Activated naive CD4-positive, alpha-beta T cell (primary cell): ENCODE measurements at places on chromosomes 1 and 21.

DNA sequence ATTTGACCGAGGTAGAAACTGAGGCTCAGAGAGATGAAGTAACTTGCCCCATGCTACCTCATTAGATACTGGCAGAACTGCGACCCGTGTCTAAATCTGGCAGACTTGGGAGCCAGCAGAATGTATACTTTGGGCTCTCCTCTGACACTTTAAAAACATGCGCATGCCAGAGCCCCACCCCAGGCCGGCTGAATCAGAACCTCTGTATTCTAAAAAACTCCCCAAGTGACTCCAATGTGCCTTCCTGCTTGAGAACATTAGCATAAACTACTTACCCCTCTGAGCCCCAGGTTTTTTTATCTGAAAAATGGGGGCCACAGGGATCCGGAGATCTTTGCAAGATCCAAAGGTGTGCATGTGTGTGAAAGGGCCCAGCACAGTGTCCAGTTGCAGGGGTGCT, 344.7 kb upstream of the USP24 start:
- DNase-seq, result no peak

DNA sequence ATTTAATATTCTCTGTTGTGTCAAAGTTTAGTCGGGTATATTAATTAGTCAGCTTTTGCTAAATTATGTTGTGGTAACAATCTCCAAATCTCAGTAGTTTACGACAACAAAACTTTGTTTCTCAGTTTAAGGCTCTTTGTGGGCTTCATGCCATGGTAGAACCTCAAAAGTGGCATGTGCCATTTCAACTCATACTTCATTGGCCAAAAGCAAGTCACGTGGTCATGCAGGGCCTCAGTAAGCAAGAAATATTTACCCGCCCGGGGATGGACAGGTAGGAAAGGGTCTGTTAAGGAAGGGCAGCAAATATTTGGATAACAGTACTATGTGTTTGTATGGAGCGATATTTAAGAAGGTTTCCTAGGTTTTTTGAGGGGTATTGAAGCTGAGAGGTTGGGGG, 38.6 kb downstream of the ITSN1 start:
- DNase-seq, result no peak

- no peak for DNase-seq
These were observed 44.9 kb upstream of the HIVEP3 start for GRCh38 chr1:41963636-41964035.

- no peak for DNase-seq
These were observed 47.4 kb upstream of the ENAH start for GRCh38 chr1:225700164-225700821.

DNA sequence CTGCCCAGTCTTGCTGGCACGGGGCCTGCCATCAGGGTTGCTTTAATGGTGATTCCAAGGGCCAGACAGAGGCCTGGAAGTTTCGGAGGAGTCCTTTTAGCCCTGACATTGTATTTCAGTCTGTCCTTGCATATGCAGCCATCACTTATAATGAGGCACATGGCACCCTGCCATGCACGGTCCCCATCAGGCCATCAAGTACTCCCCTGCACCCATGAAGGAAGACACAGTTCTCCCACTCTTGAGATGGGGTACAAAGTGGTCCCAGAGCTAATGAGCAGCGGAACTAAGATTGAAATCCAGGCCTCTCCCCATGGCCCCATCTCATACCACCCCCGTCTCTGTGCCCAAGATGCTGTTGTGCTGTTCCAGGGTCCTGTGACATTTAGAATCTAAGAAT, 596.6 kb downstream of the PTPRU start:
- DNase-seq, result no peak

DNA sequence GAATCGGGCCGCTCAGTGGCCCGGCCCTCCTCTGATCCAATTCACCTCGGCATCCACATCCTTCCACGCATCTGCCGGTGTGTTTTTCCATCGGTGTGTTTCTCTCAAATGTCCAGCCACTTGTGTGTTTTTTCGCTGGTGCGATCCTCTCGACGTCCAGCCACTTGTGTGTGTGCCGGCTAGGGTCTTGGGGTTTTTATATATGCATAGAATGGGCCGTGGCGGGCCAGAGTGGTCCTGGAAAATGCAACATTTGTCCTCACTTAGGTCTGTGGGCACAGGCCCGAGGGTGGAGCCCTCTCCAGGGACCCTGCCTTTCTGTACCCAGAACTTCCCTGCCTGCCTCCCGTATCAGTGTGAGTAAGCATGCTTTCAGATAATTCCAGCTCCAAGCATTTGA, 1106.4 kb downstream of the AMY1C start:
- DNase-seq, result no peak

- DNase-seq, result no peak
These were observed 34.1 kb downstream of the KIAA1614 start for GRCh38 chr1:180946541-180947498.

GRCh38 chr1:119112791-119113190, 27.7 kb downstream of the WARS2 start:
- DNase-seq, result no peak

DNA sequence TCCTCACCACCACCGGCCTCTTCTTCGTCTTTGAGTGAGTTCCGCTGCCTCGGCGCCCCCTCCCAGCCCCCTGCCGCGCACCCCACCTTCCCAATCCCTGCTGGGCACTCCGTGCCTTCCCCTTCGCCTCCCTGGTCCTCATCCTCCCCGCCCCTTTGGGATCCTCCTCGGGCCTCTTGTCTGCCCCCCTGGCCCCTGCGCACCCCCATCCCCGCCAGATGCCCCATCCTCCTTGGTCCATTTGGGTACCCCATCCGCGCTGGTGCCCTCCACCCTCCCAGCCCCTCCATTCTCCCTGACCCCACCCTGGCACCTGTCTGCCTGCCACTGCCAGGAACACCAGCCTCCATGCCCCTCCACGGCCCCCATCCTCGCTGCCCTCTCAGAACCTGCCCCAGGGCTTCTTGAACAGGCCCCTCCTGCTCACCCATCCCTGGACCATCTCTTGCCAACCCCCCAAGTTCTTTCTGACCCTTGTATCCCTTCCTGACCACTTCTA, 667 bp downstream of the ZDHHC18 start:
- no peak for DNase-seq

DNA sequence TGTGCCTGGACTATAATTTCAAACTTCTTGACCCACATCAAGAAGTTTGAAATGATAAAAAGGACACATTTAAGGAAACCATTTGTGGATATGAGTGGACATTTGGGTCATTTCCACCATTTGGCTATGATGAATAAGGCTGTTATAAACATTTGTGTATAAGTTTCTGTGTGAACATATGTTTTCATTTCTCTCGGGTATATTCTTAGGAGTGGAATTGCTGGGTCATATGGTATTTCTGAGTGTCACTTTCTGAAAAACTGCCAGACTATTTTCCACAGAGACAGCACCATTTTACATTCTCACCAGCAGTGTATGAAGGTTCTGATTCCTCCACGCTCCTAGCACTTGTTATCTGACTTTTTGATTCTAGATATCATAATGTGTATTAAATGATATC, 50.8 kb downstream of the GPR137B start:
- no peak for DNase-seq

- DNase-seq, result no peak
These were observed 9.5 kb downstream of the KDM4A start for GRCh38 chr1:43659212-43660166.

GRCh38 chr1:85328713-85329397, 52.4 kb upstream of the BCL10 start:
- DNase-seq, result no peak

DNA sequence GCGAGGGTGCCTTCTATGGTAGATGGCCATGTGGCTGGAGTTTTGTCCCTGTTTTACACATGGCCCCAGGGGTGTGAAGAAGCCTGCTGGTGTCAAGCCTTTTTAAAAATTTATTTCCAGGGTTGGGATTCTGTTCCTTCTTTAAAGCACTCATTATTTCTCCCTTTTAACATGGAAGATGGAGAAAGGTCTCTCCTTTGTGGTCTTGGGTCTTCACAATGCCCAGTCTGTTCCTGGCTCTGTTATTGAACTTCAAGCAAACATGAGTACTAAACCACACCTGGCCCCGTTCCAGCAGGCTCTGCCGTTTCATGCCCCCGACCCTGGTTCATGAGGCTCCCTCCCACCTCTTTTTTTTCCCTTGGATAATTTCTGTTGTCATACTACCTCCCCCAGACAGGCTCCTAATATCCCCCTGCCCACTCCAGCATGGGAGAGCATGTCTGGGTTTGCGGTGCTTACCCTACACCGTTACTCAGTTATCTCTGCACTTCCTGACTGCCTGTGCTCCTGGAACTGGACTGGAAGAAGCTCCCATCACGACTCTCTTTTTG, 121.2 kb upstream of the KIAA0040 start:
- no peak for DNase-seq

DNA sequence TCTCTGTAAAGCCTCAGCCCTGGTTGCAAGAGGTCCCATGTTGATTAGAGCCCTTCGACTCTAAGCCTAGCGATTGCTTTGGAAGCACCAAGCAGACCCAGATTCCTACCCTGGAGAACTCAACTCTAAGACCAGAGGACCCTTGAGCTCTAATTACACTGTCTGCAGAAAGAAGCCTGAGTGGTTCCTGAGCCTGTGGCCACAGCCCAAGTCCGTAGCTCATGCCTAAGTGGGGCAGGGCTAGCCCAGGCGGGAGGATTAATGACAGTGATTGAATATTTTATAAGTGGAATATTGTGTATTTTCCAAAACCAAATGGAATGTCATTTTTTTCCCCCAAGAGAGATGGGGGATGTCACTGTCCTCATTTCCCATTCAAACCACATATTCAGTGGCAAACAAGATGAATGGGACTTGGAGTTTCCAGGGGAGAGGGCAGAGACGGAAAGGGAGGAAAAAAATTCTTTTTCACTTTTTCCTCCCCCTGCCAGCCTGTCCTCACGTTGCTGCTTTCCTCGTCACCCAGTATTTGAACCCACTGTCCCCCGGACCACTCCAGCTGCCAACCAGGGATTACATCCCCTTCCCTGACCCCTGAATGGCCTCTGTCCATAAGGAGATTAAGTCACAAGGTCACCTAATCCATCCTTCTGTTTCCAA, 79.6 kb upstream of the CTTNBP2NL start:
- no peak for DNase-seq

GRCh38 chr1:231423648-231424047, 1.6 kb upstream of the EGLN1 start:
- no peak for DNase-seq

DNA sequence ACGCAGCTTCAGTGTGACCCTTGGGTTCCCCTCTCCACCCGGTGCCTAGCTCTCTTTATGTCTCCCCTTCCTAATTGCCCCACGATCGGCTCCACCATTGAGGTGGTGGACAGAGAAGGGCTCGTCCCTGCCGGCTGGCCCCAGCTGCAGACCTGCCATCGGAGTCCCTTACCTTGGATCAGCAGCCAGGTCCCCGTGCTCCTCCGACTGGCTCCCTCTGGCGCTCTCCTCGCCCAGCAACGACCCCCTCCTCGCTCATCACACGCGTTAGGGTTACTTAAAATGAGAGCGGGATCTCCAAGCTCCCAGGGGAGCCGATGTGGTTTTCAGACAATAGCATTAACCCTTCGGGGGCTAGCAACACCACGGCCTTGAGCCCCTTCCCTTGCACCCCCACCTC, 8.1 kb upstream of the ETV3L start:
- DNase-seq, result no peak

GRCh38 chr1:207020065-207020708, 12.4 kb downstream of the C1orf116 start:
- DNase-seq, result no peak

GRCh38 chr21:35479065-35479448, 430.0 kb upstream of the RUNX1 start:
- DNase-seq, result no peak

DNA sequence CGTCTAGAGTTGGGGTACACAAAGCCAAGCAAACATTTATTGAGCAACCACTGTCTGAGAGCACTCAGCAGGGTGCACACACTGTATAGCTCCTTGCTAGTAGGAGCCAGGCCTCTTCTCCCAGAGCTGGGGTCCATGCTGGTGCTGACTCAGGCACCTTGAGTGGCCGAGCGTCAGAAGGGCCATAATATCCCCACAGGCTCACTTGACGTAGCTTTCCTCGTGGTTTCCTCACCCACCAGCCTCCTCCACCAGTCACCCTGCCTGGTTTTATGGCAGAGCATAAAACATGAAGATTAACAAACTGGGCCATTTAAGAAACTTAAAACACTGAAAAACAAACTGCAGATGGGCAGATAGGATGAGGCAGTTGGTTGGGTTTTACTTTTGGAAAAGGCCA, 361.5 kb downstream of the HHAT start:
- DNase-seq, result no peak

GRCh38 chr21:38507374-38507942, 9.2 kb upstream of the ERG start:
- DNase-seq, result no peak

DNA sequence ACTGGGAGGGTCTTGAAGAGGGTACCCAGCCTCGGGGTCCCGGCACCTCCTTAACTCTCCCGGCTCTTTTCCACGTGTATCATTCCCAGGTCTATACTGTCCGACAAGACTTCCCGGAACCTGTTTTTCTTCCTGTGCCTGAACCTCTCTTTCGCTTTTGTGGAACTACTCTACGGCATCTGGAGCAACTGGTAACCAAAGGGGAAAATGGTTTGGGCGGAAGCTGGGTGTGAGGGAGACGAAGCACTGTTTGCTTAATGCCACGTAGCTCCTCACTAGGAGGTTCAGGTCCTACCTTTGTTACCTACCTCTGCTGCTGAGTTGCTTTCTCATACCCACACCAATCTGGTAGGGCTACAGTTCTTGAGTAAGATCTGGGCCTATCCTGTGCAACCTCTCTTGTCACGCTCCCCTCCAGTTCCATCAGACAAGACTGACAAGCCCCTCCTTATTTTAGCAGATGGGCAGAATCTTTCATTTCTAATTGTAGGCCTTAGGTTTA, 642 bp downstream of the SLC30A7 start:
- no peak for DNase-seq

DNA sequence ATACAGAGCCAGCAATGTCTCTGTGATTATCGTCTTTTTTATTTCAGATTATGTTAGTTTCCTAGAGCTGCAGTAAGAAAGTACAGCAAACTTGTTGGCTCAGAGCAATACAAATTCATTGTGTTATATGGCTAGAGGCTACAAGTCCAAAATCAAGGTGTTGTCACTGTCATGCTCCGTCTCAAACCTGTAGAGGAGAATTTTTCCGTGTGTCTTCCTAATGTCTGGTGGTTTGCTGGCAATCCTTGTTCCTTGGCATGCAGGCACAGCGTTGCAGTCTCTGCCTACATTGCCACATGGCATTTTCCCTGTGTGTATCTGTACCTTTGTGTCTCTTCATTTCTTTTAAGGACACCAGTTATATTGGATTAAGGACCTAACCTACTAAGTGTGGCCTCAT, 244.4 kb downstream of the LRRIQ3 start:
- no peak for DNase-seq

GRCh38 chr1:48007047-48007446, 9.9 kb upstream of the TRABD2B start:
- DNase-seq, result no peak
